ENCODE measurements at places on chromosomes 7 and 10.

DNA sequence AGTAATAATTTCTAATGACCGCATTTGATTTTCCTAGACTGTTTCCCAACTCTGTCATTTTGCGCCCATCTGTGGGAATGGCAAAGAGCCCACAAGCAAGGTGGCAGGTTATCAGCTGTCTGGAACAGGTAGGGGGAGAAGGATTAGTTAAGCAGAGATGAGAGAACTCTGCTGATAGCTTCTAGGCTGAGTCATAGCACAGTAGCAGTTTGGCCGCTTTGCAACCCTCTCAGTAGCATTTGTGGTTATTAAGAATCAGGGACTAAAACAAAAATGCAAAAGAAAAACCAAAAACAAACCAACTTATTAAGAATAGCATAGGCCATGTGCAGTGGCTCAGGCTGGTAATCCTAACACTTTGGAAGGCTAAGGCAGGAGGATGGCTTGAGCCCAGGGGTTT lies 602.7 kb upstream of the SORCS1 start:
- no peak for DNase-seq

DNA sequence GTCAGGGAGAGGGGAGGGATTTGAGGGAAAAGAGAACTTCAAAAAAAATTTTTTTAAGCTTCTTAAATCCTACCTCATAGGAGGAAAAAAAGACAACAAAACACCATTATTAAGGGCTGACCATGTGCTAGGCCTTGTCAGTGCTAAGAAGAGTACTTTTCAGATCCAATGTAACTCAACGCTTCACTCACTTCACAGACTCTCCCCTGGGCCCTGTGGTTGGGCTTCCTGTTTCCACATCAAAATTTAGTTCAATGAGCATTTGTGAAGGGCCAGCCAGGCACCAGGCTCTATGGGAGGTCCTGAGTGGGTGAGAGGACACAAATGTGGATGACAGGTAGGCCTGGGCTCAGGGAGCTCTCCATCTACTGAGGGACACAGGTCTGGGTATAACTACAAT lies 249.8 kb downstream of the PTEN start:
- no peak for DNase-seq

DNA sequence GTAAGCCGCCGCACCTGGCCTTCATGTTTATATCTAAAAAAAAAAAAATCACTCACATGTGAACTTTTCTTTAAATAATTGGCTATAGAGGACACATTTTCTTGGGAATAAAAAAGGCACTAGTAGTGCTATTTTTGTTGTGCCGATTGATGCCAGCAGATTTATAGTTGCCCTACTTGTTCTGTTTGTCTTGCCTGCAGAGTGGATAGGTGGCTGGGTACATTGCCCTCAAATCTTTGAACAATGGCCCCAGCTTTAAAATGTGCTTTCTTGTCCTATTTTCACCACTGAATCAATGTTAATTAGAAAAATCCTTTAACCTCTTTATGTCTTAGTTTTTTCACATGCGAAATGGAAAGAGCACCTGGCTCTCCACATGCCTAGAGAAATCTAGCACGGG lies 30.1 kb upstream of the ZNRF2 start:
- no peak for DNase-seq

- DNase-seq: no peak
Observed at GRCh38 chr10:44471410-44471809, 86.5 kb upstream of the CXCL12 start.

- DNase-seq: no peak
Observed at GRCh38 chr7:44772867-44773266, 23.6 kb upstream of the PPIA start.

DNA sequence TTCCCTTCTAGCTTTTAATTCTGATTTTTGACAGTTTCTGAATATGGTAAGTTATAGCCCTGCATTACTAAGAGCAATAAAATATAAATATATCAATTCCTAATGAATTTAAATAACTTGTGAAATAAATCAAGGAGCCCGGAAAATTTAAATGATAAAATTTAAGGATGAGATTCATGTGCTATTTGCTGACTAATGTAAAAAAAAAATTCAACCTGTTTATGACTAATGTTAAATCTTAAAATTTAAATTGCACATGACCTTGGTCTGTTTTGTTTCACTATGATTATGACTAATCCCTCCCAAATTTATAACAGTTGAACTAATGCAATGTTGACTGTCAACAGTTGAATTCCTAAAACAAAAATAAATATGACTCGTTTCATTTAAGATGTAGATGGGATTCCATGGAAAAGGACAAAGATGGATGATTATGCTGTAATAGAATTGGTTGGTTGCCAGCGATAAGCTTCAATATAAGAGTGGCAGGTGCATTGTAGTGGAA lies 419.9 kb downstream of the NRG3 start:
- no peak for DNase-seq

DNA sequence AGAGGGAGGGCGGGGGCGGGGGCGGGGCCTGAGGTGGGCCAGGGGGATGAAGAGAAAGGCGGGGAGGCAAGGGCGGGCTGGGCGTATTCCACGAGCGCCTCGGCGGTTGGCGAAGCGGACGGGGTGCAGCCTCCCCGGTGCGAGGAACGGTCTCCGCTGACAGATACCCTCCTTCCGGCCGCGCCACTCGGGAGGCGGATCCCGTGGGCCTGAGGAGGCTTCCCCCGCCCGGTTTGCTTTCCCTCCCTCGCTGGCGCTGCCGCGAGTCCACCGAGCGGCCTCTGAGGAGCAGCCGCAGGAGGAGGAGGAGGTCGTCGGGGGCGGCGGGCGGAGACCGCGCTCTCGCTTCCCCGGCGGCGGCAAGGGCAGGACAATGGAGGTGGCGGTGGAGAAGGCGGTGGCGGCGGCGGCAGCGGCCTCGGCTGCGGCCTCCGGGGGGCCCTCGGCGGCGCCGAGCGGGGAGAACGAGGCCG lies at the start of gene TRIM24:
TRIM24 (plus strand) TSS at position 84 of the 473 bp plus-strand sequence; CDS start at position 374, 290 bp downstream.
- peak; percentile 89 for DNase-seq

DNA sequence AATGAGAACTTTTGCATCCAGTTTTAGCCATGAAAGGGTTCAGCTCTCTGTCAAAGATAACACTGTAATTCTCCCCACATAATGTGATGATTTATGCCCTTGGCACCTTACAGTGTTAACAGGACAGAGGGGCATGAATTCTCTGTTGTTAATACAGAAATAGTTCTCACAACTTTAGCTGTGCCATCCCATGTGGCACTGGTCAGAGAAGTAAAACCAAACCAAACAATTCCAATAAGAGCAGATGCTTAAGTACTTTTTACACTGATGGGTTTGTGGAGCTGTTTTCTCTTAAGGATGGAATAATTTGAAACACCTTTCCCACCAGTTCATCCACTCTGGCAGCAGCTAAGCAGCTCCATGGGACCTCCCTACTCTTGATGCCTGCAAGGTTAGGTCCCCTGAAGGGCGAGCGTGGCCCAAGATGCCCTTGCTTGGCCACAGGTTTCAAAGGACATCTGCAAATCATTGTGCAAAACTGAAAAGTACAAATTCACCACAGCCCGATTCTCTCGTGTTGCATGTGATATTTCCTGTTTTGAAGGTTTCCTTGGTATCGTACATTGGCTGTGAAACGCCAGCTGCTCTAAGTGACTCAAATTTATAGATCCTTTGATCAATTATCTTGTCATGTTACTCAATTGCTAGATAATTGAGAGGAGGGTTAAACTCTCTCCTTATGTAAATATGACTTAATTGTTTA lies 82.5 kb upstream of the CREB5 start:
- no peak for DNase-seq

Measured in central memory CD8-positive, alpha-beta T cell (primary cell).